ENCODE measurements at places on chromosomes 7 and 10.

DNA sequence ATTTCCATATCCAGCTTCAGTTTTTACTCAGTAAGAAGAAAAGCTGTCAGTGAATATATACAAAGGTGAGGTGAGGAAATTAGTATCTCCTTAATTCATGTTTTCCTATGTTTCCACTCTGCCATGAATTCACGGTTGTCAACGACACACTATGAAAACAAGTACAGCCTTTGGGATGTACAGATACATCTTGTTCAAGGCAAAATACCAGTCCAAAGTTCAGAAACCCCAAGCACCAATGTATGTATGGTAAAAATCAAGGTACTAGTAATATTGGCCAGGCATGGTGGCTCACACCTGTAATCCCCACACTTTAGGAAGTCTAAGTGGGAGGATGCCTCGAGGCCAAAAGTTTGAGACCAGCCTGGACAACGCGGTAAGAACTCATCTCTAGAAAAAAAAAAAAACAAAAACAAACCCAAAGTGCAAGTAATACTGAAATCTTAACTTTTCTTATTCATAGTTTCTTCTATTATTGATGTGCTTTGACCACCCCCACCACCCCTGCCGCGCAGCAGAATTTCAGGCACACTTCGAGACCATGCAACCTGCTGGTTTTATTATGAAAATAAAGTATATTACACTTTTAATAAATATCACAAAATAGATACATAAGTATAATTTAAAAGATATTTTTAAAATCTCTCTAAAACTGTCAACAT is 3.5 kb downstream of the ESYT2 start:
- no peak for DNase-seq

DNA sequence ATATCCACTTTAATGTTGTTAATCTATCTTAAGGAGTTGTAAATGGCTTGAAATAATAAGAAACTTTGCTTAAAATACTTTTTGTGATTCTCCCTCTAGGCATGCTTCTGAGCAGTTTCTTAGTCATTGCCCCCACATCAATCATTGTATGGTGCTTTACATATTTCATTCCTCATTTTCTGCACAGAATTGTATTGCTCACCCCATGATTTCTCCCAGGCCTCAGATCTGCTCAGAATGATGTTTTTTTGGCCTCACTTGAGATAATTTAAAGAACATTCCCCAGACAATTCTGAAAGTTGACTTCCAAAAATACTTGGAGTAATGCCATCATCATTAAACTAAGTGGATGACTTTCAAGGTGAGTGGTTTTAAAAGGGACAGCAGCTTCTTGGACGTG is 82.1 kb upstream of the PRPS1L1 start:
- DNase-seq, result no peak

- no peak for DNase-seq
These were observed 269.9 kb downstream of the BAMBI start for GRCh38 chr10:28947171-28947570.

DNA sequence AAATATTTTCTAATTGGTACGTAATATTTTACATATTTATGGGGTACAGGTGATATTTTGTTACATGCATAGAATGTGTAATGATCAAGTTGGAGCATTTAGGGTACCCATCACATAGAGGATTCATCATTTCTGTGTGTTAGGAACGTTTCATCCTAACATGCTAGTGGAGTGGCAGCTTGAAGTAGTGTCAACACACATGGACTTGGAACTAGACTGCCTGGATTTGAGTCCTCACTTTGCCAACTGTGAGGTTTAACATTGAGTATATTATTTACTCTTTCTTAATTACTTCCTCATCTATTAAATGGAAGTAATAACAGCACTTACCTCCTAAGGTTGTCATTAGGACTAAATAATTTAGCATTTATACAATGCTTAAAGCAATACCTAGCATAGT is 241.9 kb downstream of the PLXDC2 start:
- no peak for DNase-seq

DNA sequence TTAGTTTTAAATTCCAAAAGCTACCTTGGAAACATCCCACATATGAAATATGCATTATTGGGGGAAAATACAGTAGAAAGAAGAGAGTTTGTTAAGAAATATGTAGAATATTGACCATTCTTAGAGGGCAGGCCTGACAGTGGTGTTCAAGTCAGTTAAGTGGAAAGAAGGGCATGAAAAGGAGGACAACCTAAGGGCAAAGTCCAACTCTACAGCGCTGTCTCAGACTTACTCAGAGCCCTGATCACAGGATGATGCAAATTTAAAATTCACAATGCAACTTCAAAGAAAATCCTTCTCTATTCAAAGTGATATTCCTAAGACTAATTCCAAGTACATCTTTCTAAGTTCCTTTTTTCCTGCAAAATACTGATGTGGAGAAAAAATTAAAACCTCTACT is 139.1 kb upstream of the LRRTM3 start:
- DNase-seq, result no peak

DNA sequence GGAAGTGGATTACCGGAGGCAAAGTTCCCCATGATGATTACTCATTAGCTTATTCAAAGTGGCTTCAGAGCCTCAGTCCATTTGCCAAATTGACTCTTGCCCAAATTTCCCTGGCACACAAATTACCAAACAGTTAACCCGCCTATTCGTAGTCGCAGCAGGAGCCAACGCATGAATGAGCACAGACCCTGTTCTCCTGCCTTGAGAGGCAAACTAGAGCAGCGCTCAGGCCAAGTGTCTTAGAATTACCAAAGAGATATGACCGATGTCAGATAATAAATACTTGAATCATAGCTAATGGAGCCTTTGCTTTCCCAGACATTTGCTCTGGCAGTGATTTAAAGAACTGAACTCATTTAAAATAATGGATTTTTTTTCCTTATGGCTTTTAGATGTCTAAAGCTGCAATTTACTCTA is 64.9 kb downstream of the CTTNBP2 start:
- no peak for DNase-seq

- DNase-seq, result no peak
These were observed 8.7 kb downstream of the SPRN start for GRCh38 chr10:133415752-133416151.

- no peak for DNase-seq
These were observed 214.4 kb upstream of the CELF2 start for GRCh38 chr10:10803278-10803677.

DNA sequence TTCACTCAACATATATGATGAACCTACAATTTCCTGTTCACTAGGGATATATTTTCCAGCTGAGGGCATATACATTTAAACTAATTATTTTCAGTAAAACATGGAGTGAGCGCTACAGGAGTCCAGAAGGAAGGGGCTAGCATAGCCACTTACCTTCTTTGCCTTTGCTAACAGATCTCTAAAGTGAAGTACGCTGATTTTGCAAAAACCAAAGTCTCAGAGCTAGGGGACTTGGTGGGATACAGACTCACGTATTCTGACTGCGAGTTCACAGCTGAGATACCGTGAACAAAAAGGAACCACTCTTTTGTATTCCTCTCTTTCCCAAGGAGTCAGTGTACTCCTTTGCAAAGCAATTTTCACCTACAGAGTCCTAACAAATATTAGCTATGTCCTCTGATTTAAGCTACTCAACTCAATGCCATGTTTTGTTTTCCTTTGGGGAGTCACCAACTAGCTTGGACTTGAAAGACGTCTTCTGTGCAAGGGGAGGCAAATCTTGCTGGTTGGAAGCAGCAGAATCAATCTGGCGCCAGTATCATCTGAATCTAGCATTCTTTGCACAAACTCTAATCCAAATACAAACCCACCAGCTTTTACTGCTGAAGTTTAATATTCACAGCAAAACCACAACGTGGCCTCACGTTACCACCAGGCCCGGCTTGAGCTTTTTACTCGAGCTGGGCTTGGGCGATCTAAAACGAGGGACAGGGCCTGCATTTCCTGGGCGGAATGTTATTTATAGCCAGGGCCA is 657 bp downstream of the CDNF start:
- no peak for DNase-seq

DNA sequence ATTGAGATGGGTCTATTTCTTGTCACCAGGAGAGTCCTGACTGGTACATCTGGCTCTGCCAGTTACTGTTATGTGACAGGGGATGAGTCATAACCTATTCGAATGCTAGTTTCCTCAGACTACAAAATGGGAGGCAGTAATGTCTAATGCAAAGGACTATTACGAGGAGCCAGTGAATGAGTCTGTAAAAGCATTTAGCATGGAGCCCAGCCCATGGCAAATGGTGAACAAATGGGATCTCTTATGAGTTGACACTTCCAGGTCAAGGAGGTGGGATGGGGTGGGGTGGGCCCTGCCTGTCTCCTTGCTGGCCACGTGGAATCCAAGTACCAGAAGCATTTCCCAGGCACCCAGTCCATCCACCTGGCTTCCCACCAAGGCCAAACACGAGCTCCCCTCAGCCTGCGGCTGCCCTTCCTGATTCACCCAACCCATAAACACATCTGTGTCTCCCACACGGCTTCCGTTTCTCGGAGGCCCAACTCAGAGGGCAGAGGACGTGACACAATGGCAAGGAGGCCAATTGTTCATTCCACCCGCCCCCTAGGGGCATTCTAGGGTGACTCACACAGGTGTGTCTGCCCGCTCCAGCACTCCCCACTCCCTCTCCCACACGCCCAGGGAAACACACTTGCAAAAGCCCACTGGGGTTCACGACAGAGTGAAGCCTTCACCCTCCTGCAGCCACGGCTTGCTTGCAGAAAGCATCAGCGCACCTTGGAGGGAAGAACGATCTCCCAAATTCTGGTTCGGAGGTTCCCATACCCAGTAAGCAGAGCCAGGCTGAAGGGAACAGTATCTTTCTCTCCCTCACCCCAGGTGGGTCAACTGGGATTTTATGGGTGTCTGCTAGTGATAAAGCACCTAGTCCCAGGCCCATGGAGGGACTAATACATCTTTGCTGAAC is 109.8 kb downstream of the SH3PXD2A start:
- no peak for DNase-seq

DNA sequence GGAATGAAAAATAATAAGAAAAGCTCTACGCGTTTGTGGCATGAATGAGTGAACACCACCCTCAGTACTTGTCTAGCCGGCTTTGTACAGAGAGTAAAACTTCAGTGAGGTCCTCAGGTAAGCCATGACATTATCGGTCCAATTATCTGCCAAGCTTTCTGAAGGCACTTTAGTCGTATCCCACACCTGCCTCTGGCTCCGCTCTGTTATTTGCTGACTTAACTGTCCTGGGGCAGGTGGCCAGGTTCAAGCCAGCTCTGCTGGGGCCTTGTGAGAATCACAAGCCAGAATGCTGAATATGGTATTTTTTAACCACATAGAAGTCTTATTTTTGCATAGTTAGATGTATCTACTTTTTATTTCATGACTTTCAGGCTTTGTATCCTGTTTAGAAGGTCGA is 66.0 kb upstream of the FHIP2A start:
- DNase-seq, result no peak

DNA sequence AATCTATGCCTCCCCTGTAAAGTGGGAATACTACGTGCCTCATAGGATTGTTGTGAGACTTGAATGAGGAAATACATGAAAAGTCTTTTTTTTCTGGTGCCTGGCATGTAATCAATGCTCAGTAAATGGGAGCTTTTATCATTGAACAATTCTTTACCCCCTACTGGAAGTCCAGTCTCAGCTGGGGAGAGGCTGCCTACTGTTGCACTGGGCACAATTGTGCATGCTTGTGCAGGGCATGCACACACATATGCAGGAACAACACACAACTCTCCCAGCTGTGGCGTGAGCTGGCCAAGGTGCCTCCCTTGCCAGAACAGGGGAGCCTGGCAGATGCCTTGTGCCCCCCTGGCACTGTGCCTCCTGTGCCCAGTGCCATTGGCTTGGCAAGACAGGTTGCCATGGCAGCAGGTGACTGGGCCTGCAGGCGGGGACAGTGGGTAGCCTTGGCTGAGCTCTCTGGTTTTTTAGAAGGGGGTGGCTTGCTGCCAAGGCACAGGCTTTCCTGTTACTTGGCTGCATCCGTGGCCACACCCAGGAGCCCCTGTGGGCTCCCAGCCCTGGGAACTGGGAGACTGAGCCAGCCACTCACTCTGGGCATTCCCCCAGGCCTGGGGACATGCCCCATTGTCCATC is 16.1 kb upstream of the PALD1 start:
- DNase-seq, result peak; percentile 68

- DNase-seq, result no peak
These were observed 280 bp downstream of the DNAAF5 start for GRCh38 chr7:726854-727103.

- no peak for DNase-seq
These were observed 129.1 kb upstream of the ANK3 start for GRCh38 chr10:60518745-60519144.

DNA sequence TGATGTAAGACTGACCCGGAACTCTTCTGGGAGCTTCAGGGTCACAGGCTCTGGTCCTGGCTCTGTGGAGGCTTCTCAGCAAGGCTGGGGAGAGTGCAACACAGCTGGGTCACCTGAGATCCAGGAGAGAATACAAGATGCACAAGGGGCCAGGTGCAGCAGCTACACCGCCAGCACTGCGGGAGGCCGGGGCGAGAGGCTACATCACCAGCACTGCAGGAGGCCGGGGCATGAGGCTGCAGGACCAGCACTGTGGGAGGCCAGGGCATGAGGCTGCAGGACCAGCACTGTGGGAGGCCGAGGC is 44.3 kb downstream of the PDGFA start:
- DNase-seq, result no peak

DNA sequence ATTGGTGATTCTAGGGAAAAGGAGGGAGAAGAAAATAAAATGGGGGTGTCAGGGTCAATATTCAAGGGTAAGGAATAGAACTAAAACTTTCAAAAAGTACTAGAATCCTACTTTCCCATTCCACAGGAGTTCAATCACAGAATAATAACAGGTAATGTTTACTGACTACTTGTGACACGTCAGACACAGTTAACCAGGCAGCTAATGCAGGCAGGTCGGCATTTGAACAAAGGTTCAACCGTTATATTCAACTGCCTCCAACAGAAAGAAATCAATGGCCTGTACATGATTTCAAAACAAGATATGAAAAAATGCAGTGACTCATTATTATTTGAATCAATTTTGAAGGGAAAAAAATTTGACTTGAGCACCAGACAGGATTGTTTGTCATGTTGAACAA is 3.1 kb downstream of the ASB15 start:
- DNase-seq, result no peak

DNA sequence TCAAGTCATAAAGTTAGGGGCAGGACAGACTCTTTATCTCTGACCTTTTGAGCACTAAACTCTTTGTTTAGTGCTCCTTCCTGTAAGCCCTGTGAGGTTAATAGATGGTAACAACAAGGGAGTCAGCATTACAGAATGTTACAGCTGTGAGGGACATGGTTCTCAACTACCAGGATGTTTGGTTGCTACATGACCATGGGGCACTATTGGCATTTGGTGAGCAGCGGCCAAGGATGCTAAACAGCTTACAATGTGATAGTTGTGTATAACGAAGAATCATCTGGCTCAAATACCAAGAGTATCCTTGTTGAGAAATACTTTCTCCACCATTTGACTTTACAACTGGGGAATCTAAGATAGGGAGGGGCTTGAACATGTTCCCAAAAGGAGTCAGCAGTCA is 35.4 kb upstream of the HPS1 start:
- no peak for DNase-seq
